ENCODE measurements at places on chromosomes 4 and X.
A peak's percentile ranks its signal among the peaks of the same experiment; 100 is the strongest.

- DNase-seq = no peak
Measured at GRCh38 chr4:6162885-6163284, 37.5 kb downstream of the JAKMIP1 start.

DNA sequence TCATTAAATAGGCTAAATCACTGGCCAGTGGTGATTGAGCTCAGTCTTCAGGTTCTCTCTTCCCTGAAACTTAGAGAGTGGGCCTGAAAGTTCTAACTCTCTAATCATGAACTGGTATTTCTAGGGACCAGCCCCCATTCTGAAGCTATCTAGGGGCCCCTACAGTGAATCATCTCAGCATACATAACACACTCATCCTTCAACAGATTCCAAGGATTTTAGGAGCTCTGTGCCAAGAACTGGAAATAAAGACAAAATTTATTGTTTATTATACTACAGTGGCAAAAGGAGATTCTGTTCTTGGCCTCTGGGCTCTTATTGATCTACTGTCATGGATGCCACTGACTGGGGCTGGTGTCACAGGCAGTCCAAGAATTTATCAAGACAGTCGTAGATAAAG lies 263.8 kb upstream of the IGFBP7 start:
- no peak for DNase-seq

DNA sequence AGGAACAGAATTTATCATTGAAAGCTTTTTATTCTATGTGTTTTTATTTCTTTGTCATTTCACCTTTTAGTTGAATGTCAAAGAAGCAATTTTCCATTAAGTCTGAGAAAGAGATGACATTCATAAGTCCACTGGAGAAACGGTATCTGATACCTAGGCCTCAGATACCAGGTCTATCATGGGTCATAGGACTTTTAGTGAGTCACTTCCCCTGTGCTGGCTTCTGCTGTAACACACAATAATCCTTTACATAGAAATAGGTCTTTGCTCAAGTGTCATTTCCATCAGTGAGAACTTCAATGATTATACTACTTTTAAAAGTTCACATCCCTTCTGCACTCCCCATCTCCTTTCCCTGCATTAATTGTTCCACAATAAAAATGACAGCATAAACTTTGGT lies 125.5 kb upstream of the ARMCX2 start:
- no peak for DNase-seq

- DNase-seq = no peak
Measured at GRCh38 chr4:118935819-118936218, 47.2 kb downstream of the SYNPO2 start.

DNA sequence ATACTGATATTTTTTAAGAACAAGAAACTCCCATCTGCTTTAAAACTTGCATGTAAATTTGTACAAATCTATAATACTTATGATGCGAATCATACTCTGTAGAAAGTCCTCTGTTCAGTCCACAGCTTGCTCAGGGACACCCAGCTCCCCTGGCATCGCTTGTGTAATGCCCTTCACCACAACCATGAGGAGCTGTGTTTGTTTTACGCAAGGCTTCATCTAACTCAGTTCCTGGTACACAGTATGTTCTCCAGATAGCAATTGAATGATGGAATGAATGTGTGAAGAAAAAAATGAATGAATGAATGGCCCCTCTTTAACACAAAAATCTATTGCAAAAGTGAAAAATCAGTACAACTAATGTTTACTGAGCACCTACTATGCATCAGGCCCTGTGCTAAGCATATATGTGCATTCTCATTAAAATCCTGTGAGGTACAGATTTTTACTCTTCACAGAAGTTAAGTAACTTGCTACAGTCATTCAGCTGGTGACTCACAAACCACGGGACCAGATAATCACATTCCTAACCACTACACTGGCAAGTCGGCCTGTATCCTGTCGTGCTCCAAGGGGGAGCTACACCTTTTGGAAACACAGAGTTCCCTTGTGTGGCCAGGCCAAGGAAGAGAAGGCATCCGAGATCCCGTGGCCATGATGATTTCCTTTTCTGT lies 58.7 kb upstream of the KDR start:
- no peak for DNase-seq

- DNase-seq = no peak
Measured at GRCh38 chr4:153585026-153585425, 99.1 kb upstream of the TLR2 start.

DNA sequence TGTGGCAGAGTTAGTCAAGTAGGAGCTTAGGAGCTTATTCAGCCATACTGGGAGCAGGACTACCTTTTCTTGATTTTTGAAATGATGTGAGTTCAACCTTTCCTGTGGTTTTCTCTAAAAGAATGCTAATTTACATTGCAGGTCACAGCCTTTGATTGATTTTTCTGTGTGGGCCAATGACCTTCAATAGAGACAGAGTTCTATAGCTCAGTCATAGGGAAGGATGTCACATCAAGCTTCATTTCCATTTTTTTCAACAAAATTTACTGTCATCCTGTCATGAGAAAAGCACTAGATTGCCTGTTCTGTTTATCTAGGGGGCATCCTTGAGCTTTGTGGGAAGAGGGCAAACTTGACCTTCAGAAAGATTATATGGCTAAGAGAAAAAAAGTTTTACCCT lies 448.7 kb downstream of the MID1IP1 start:
- DNase-seq = no peak

- DNase-seq = no peak
Measured at GRCh38 chr4:16111533-16111932, 27.7 kb upstream of the PROM1 start.

DNA sequence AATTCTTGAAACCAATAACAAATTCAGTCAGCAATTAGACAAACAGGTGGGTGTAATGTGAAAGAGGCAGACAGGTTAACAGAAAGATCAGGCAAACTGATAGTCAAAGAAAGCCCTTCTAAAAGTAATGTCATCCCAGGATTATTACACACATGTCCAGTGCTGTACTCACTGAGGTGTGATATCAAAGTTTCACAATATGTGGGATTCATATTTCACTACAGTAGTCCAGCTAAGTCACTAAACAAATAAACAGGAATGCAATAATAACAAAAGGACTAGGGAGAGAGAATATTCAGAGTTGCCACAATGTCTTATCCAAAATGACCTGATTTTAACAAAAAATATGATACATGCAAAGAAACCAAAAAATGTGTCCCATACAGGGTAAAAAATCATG lies 787.5 kb downstream of the FSTL5 start:
- DNase-seq = no peak

- DNase-seq = no peak
Measured at GRCh38 chr4:102466298-102466697, 34.9 kb upstream of the NFKB1 start.

- no peak for DNase-seq
Measured at GRCh38 chr4:16293210-16293838, 67.1 kb upstream of the TAPT1 start.

GRCh38 chr4:169070071-169070894 lies 60.2 kb upstream of the CBR4 start:
- DNase-seq = no peak

DNA sequence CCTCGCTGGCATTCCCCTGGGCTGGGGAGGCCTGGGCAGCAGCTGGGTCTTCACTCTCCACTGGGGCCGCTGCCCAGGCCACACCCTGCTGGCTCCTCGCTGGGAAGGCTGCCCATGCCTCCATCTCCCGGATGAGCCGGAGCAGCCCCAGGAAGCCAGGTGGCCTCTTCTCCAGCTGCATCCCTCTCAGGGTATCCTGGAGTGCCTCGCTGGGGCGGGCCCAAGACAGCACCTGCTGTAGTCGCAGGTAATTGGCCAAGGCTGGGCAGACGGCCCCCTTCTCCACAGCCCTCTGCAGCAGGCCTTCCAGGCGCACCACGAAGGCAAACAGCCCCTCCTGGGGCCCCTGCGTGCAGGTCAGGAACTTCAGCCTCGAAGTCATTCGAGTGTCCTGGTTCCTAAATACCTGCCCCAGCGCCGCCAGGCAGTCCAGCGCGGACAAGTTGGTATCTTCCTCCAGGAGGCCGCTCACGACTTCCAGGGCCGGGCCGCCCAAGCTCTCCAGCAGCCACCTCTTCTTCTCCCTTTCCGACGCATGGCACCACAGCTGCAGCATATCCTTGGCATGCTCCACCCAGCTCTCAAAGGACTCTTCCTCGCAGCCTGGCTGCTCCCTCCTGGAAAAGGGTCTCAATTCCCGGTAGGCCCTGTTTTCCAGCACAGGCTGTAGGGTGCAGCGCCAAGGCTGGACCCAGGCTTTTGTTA lies 3.7 kb downstream of the PNMA6E start:
- no peak for DNase-seq

- DNase-seq = no peak
Measured at GRCh38 chr4:48380583-48381167, 39.3 kb downstream of the SLAIN2 start.

- DNase-seq = no peak
Measured at GRCh38 chr4:65943076-65943475, 272.8 kb upstream of the EPHA5 start.

DNA sequence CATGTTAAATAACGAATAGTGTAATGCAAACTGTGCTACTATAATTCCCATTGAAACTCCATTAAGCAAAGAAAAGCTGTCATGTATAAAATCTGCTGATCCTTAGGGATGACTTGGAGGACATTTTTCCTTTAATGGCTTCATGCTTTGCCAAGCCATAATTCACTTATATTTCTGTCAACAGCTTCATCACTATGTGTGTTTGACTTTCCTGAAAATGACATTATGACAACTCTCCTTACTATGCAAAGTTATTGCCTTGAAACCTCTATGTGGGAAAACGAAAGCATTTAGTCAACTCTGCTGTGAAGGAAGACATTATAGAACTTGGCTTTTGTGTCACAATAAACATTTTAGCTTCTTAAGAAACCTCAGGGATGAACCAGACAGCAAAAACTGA lies 210.5 kb downstream of the GRXCR1 start:
- no peak for DNase-seq

GRCh38 chrX:153560000-153560399 lies 38.9 kb downstream of the CCNQ start:
- DNase-seq = no peak

GRCh38 chr4:683982-684622 lies 4.8 kb downstream of the SLC49A3 start:
- peak; percentile 50 for DNase-seq

- no peak for DNase-seq
Measured at GRCh38 chr4:98204236-98204553, 57.0 kb upstream of the RAP1GDS1 start.

- no peak for DNase-seq
Measured at GRCh38 chr4:179692222-179692621, 2250.0 kb upstream of the AGA start.

- no peak for DNase-seq
Measured at GRCh38 chr4:113593400-113594230, 167.9 kb downstream of the CAMK2D start.

DNA sequence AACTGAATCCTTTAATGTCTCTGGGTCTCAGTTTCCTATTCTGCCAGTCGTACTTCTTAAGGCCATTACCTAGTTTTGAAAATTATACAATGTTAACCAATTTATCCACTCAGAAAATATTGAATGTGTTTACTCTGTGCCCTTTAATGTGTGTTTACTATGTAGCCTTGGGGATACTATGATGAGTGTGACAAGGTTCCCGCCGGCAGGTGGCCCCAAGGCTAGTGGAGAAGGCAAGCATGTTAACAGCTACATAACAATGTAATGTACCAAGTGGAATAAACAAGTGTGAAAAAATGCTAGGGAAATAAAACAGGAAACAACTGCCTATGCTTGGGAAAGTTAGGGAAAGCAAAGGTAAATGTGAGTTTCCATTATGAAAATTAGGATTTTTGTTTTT lies 187.3 kb upstream of the MBNL3 start:
- DNase-seq = no peak

GRCh38 chrX:38770152-38770551 lies 31.1 kb upstream of the MID1IP1 start:
- no peak for DNase-seq

DNA sequence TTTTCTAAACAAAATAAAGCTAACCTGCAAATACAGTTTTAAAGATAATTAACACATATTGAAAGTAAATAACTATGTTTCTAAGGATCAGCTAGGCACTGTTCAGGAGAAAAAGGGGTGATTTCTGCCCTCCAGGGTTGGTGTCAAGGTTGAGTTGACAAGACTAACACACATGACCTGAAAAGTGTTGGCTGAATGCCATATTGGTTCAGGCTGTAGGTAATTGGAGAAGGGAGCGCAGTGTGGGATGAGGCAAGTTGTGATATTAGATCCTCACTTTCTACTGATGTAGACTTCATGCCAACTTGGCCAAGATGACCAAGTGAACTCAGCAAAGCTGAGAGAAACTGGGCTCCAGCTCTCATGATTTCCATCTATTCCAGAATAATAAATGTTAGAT lies 42.2 kb downstream of the PPM1K start:
- no peak for DNase-seq

DNA sequence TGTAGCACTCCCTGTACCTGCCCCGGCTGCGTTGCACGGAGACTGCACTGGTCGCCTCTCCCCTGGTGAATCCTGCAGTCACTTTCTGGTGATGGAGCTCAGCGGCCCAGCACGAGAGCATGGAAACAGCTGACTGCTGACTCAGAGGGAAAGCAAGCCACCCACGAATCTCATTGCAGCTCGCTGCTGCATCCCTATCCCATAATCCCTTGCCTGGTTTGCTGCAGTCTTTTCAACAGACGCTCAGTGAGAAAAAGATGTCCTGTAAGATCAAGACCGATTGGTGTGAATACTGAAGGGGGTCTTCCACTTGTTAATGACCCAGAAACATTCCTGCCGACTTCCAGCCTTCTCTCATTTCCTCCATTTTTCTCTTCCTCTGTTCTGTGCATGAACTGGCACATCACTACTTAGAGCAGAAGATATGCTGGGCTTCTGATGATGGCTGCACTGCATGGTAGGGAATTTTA lies 52.9 kb downstream of the TRIM2 start:
- DNase-seq = peak; percentile 56

DNA sequence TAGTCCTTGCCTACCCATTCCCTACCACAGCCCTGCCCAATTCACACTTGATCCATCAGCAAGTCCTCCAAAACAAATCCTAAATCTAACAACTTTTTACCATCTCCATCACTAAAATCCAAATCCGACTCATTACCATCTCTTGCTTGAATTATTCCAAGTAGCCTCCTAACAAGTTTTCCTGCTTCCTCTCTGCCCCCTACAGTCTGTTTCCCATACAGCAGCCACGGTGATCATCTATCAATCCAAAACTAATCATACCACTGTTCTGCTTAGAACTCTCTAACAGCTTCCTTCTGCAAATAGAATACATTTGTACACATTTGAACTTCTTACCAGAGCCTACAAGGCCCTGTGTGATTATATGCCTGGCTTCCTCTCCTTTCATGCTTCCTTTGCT lies 133.0 kb downstream of the SHROOM4 start:
- no peak for DNase-seq

DNA sequence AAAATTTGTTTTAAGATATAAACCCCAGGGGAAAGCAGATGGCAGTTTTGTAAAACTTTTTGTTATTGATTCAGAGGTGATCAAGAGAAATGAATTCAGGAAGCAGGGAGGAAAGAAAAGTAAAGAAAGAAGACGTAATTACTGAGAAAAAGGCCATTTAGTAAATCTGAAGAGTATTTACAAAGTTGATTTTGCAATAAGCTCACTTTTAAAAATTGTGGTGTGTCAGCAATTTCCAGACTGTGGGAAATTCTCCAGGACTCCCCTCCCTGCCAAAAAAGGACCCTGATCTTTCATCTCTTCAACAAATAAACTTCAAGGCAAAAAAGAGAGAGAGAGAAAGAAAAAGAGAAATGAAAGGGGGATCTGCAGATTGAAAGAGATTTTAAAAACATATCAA lies 36.6 kb downstream of the PCYT1B start:
- DNase-seq = no peak

- DNase-seq = no peak
Measured at GRCh38 chrX:9953396-9953795, 13.8 kb upstream of the CLDN34 start.

All from NCI-H1930 (cell line).